ENCODE measurements at places on chromosomes 12 and 14.

DNA sequence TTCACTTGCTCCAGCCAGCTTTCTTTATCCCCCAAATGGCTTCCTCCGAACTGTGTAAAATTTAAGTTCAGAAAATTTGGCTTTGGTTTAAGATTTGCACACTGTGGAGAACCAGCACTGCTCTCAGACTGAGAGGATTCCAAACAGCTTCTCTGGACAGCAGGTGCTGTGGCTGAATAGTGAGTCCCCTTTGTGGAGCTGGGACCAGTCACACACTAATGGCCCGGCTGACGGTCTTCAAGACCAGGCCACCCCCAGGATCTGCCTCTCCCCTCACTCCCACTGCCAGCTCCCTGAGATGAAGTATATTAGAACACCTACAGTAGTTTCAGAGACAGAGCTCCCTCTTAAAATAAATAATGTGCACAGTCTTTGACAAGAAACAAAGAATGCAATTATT, 267.3 kb downstream of the BCAT1 start:
- DNase-seq, result no peak

- no peak for DNase-seq
These were observed 6.1 kb downstream of the OR6C1 start for GRCh38 chr12:55320201-55320600.

DNA sequence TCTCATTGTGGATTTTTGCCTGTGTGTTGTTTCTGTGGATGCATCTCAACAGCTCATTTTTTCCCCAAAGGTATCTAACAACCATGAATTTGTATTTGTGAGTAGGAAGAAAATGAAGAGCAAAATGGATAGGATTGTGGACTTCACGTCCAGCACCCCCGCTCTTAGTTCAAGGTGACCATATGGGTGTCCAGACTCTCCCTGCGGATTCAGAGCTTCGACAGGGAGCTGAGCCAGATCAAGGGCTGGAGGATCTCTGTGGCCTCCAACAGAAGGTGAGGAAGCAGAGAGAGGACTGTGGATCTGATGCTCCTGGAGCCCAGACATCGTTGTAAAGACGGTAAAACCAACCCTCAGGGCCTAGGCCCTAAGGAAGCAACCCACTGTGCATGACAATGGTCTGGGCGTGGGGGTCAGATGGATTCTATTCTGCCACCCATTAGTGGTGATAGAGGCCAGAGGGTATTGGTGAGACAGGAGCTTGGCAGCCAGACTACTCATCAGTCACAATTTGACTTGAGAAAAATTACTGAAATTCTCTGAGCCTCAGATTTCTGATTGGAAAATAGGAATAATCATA, 659.7 kb upstream of the TMEM132C start:
- no peak for DNase-seq

GRCh38 chr12:68953536-68953935, 20.6 kb upstream of the CPM start:
- no peak for DNase-seq

- DNase-seq, result no peak
These were observed 22.7 kb upstream of the BMAL2 start for GRCh38 chr12:27309995-27310315.

DNA sequence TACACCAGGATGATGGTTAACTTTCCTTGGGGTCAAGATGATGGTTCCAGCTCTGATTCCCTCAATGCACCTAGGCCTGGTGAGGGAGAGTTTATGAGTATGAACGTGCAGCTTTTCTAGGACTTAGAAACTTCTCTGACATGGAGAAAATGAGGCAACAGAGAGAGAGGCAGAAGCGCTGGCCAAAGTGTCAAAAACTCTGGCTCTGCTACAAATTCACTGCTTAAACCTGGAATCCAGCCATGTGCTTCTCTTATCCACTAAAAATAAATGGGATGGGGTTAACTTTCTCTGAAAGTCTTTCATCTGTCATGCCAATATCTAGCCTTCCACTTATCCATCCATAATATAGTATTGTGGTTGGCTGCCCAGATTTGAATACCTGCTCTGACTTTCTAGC, 568.7 kb downstream of the MED13L start:
- no peak for DNase-seq

DNA sequence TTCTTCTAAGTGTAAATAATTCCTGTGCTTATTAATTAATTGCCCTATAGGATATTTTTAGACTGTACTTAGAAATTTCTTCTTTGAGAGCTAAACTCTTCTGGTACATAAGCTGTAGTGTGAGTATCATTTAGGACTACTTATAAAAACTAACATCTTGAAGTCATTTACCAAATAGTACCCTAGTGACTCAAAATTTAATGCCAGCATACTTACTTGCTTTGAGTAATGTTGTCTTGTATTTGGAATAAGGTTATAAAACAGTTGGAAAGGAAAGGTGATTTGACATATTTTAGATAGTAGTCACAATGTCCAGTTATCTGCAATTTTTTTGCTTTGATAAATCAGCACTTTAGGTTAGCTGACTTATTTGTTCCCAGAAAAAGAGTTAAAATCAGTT, 39.1 kb downstream of the SPATA7 start:
- peak; percentile 54 for DNase-seq

DNA sequence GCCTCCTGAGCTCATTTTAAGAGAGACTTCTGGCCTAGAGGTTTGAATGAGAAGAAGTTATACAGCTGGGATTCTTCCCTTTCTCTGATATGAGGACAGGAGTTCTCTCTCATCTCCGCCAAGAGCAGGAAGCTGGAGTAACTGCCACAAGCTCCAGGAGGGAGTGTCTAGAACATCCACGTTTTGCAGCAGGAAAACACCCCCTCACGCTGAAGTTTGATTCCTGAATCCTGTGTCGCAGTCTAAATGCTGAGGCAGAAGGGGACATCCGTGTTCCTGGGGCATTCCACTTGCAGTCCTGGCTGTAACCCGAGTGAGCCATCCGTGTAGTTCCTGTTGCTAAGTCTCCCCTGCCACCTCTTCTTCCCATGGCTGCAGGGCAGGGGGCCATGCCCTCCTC, 38.3 kb downstream of the NTF3 start:
- no peak for DNase-seq

GRCh38 chr14:30874120-30874998, at the start of gene COCH:
TSS of gene COCH (plus strand) at chr14:30874559. CDS start at chr14:30874939, 380 bp downstream.
- peak; percentile 13 for DNase-seq

- no peak for DNase-seq
These were observed 904.4 kb downstream of the GALC start for GRCh38 chr14:87088588-87088987.

GRCh38 chr14:59570122-59570521, 6.5 kb downstream of the CCDC175 start:
- no peak for DNase-seq

- peak; percentile 20 for DNase-seq
These were observed 6.4 kb downstream of the TMEM121 start for GRCh38 chr14:105532735-105533141.

DNA sequence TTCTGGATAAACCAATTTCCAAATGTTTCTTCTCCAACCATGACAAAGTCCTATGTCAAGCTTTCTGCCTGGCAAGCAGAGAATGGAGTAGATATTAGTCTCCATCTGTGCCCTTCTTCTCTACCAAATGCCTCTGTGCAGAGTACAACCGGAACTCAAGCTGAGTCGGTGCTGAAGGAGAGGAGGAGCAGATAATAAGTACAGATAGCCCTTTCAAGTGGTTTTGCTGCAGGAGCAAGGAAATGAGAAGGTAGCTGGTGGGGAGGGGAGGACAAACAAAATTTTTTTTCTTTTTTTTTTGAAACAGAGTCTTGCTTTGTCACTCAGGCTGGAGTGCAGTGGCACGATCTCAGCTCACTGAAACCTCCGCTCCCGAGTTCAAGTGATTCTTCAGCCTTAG, 14.2 kb upstream of the HELB start:
- DNase-seq, result no peak

DNA sequence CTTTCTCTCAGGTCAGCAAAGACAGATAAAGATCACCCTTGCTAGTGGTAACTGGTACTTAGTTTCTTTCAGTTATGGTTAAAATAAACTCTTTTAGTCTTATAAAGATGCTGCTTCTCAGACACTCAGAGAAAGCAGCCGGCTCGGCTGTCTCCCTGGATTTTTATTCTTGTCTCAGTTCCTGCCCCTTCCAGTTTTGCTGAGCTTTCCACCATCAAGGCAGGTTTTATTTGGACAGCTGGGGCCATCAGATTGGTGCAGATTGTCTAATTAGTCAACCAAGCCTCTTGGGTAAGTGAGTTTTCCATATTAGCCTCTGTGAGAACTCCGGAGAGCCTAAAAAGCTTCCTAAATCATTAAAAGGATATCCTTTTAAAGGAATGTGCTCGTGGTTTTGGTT, 130.8 kb upstream of the BMP4 start:
- DNase-seq, result no peak

- no peak for DNase-seq
These were observed 113.7 kb downstream of the SLC25A47 start for GRCh38 chr14:100436745-100437406.

GRCh38 chr12:52366738-52367485, at the start of gene KRT85:
TSS of gene KRT85 (minus strand) at chr12:52367481. CDS start at chr12:52367405, 76 bp downstream.
- DNase-seq, result no peak
